GM20000 (cell line): ENCODE measurements at places on chromosomes 7 and 10.

DNA sequence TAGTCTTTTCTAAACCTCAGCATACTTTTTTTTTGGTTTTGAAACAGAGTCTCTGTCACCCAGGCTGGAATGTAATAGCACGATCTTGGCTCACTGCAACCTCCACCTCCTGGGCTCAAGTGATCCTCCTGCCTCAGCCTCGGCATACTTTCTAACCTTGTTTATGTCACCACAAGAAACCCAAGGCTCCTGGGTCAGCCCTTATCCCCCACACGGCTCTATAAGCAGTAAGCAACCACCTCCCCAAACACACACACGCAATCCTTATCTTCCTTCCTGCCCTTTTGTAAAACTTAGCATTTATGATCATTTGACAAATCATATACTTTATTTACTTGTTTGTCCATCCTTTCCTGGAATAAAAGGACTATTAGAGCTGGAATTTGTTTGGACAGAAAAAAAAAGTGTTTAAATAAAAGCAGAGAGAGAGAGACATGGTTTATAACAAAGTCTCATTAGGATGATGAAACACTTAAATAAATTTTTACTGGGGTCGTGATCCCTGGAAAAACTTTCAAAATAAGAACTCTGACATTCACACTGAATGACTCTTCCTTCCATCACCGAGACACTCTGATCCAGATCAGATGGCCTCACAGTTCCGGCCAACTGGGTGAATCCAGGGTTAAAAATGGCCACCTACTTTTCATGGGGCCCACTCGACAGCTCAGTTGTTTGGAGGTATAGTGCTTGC lies 72.7 kb upstream of the PIK3CG start:
- no peak for DNase-seq

DNA sequence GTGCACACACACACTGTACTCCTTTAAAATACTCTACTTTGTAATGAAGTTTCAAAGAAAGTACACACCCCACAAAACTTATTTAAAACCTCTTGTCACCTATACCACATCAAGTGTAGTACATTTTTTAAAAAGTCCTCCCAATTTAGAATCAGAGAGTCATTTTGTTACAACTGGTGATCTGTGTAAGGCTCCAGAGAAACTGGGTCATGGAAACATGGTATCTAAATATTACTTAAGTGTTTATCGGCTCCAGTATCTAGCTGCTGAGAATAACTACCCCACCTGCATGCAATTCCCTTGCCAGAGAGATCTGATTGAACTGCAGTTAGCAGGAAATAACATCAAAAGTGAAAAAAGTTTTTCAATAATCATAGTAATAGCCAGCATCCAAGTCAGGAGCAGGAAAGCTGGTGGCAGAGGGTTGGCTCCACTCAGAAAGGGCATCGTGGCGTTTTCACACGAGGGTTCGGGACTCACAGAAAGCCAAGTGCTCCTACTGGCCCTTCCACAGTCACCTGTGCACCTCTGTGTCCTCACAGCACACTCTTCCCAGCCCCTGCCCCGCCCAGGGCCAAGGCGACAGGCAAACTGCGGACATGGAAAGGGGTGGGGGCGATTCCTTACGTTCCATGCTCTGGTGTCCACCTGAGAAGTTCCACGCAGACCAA lies 6.5 kb downstream of the RGS10 start:
- DNase-seq, result no peak

DNA sequence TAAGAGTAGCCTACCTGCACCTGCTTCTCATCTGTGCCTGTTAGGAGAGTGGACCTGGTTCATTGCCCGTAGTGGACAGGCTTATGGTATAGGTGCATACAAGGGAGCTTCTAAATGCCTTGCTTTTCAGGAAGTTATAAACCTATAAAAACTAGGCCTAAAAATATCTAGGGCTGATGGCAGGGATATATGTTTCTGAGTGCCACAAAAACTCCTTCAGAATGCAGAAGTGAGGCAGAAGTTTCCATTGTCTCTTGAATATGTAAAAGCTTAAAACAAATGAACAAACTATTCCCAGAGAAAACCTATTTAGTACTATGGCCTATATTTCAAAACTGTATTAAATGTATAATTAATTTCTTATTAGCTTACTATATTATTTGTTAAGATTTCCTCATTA lies 91.8 kb downstream of the RNLS start:
- DNase-seq, result no peak

DNA sequence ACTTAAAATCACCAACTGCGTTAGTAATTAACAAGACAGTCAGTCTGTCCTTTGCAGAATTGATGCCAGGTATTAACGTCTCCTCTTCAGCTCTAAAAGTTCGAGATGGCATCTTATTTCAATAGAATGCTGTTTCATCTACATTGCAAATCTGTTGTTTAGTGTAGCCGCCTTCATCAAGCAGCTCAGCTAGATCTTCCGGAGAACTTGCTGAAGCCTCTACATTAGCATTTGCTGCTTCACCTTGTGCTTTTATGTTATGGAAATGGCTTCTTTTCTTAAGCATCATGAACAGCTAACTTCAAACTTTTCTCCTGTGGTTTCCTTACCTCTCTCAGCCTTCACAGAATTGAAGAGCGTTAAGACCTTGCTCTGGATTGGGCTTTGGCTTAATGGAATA lies 95.5 kb upstream of the FAM20C start:
- DNase-seq, result no peak

DNA sequence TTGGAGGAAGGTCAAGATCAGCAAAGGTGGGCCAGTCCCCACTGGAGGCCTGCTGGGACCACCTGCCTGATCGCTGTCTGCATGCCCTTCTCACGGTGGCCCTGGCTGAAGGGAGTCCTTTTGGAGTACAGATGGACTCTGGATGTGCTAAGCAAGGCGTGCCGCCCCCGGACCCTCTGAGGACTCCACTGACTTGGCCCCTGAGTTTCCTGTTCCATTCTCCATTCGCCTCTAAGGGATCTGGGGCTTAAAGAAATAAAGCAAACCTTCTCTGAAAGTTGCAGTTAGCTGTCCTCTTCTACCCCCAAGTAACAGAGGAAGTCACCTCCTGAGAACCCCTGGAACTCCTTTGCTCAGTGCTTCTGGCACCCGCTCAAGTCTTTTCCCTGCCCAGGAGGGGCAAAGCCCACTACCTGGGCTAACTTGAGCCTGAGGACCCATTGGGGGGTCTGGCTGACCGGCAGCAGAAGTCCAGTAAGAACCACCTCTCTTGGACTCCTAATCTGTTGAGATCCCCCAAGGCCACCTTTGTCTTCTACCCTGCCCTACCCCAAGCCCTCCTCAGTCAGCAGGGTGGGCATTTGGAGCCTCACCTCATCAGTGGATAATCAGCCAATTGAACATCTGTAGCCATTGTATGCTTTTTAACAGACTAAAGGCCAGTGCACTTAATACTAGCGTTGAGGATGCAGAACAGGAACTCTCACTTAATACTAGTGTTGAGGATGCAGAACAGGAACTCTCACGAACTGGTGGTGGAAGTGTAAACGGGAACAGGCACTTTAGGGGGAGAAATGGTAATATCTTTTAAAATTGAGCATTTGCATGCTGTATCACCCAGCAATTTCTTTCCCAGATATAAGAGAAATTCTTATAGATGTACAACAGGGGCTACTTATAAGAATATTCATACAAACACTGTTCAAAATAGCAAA lies 2.2 kb downstream of the TBATA start:
- DNase-seq, result no peak

- no peak for DNase-seq
Observed at GRCh38 chr10:21530641-21531040, 3.4 kb upstream of the MLLT10 start.

DNA sequence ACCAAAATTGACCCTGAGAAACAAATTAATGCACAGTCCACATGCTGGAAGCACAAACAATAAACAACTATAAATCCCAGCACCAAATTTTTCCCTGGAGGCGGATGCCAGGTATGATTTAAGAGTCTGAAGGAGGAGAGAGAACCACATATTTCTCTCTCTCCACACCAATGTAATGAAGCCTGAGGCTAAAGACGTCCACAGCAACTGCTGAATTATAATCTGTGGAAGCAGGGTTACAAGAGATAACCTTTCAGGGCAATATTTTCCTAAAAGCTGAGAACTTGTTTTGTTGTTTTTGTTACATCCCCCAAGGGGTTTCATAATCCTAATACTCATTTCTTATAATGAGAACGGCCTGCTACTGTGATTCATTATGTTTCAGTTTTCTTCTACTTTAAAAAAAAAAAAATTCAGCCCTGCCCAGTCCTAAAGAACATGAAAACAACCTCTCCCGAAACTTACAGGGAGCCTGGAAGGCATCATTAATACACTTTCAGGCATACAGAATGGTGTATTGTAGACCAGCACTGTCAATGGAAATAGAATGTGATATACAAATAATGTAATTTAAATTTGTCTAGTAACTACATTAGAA lies 48.5 kb upstream of the ABLIM1 start:
- no peak for DNase-seq

DNA sequence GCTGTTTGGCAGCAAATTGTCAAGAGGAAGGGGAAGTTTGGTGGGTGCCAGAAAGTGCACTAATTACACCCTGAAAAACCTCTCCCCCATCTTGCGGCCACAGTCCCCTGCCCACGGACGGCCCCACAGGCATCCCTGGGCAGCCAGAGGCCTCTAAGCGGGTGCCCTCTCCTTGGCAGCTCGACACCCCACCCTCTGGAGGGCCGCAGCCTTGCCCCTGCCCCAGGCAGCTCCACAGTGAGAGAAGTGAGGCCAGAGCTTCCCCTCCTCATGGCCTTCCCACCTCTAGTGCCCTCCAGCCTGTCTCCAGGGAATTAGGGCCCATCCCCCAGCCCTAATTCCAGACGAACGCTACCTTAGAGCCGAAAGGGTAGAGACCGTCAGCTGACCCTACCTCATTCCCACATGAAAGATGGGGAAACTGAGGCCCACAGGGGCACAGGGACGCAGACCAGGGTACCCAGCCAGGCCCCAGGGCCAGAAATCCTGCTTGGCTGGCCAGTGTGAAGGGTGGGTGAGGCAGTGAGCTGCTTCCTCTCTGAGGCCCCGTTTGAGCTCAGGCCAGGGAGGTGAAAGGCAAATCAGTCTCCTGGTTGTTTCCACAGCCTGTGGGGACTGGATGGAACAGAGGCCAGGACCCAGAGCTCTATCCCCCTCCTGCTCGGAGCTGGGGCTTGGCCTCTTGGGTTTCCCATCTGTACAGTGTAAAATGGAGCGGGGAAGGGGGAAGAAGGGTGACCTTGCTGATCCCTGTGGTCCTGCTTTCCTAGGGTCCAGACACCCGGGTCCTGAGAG lies 10.0 kb downstream of the ZCCHC24 start:
- no peak for DNase-seq
